Stimulated activated CD4-positive, alpha-beta T cell treated with anti-CD3 and anti-CD28 coated beads, Interleukin-1b, Interleukin-23, amount 100 ng/mL, for 24 hours (primary cell): ENCODE measurements at places on chromosomes 7 and 10.

DNA sequence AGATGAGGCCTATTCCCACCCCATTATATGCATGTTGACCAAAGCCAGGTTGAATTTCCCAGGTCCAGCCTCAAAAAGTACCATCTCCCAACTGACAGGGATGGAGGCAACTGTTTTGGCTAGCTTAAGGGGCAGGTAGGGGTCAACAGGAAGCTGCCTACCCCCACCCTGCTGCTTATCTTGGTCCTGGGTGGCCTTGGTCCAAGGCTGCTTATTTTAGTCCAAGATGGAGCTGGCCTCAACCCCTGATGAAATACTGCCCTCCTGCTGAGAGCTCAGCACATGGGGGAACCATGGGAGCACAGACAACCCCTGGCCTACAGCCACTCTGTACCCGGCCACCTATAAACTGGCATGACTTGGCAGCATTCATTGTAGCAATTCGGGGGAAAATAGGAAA is 23.1 kb downstream of the MYO1G start:
- DNase-seq: no peak

DNA sequence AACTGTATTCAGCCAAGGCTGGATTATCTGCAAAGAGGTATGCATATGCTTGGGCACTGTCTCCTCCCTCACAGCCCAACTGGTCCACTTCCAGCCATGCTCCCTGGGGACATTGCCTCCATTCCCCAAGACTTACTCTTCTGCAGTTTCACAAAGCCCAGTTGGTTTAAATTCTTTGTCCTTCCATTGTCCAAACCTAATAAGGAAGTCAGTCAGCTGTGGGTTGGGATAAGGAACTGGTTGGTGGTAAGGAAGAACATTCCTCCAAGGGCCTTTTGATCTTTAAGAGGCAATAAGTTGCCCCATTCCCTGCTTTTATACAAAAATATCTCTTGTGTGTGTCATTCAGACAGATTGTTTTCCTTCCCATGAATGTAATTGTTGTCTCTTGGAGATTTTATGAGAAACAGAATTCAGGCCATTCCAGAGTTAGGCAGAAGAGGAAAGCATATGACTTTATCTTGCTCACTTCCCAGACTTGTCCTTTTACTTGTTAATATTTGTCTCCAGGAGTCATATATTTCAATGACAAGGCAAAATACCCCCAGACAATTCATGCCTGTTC is 673.7 kb downstream of the SUGCT start:
- no peak for DNase-seq

- DNase-seq: no peak
Observed at GRCh38 chr7:111242141-111242755, 151.3 kb downstream of the LRRN3 start.

DNA sequence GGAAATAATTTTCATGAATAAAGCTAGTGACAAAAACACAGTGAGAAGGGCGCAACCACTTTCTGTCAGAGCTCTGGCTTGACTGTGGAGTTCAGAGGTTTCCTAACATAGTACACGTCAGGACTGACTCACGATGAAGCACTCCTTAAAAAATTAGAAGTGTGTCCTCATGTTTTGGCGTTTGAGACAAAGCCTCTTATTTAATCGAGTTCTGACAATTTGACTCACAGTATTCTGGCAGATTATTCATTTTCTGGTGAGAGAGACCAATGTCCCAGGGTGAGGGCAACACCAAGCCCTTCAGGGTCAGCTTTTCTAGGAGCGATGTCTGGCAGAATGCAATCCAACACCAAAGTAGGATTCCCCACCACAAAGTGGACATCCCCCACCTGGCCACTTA is 108.7 kb downstream of the DIP2C start:
- no peak for DNase-seq

DNA sequence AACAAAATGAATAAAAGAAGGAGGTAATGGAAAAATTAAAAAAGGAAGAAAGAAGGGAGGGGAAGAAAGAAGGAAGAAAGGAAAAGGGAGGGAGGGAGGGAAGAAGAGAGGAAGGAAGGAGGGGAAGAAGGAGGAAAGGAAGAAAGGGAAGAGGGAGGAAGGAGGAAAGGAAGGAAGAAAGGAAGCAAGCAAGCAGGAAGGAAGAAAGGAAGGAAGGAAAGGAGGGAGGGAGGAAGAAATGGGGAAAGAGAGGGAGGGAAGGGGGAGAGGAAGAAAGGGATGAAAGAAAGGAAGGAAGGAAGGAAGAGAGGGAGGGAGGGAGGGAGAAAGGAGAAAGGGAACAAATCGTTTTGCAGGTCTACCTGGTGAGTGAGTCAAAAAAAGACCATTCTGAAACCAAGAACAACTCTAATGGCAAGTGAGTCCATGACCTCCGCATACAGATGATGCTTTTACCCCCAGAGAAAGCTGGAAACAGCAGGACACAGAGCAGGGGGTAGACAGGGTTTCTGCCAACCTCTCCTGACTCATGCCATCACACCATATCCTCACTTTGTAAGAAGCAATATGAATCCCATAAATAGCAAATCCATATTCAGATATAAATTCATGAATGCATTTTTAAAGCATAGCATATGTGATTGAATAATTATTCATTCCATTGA is 1112.9 kb upstream of the AUTS2 start:
- DNase-seq: no peak

- DNase-seq: no peak
Observed at GRCh38 chr7:117011419-117012260, 58.3 kb downstream of the ST7 start.

GRCh38 chr7:12786494-12786893 is 99.1 kb downstream of the ARL4A start:
- no peak for DNase-seq

DNA sequence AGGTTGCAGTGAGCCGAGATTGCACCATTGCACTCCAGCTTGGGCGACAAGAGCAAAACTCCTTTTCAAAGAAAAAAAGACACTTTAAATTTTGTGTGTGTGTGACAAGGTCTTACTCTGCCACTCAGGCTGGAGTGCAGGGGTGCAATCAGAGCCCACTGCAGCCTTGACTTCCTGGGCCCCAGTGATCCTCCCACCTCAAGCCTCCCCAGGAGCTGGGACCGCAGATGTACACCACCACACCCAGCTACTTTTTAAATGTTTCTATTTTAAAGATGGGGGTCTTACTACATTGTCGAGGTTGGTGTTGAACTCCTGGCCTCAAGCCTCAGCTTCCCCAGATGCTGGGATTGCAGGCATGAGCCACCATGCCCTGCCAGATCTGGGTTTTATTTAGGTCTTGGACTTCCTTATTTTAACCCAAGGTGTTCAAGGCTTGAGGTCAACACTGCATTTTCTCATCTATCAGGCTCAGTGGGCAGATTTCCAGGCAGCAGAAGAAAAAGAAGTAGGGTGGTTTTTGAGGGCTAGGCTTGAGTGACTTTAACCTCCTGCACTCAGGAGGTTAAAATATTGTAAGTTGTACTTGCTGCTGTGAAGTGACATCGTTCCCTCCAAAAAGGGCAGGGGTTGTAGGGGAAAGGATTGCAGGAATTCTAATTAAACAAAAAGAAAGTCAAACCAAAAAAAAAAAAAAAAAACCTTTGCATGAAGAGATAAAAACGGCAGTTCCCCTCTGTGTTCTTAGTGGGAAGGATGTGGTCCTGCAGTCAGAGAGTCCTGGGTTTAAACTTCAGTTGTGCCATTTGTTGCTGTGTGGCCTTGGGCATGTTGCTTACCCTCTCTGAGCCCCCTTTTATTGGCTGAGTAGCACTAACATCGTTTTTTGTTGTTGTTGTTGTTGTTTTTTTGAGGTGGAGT is 71.5 kb downstream of the CARD11 start:
- no peak for DNase-seq

- no peak for DNase-seq
Observed at GRCh38 chr10:95461611-95462010, 99.6 kb downstream of the SORBS1 start.

DNA sequence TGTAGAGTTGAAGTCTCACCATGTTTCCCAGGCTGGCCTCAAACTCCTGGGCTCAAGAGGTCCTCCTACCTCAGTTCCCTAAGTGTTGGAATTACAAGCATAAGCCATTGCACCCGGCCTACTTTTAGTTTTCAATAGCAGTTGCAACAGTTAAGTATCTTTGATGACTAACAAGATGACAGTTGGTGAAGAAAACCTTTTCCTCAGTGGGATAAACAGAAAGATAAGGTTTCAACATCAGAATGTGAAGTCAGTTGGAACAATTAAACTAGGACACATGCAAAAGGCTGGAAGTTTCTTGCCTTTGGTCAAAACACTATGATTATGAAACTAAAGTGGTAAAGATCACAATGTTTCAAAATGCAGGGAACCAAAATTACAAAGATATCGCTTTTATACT is 169.2 kb downstream of the ZNF438 start:
- no peak for DNase-seq

DNA sequence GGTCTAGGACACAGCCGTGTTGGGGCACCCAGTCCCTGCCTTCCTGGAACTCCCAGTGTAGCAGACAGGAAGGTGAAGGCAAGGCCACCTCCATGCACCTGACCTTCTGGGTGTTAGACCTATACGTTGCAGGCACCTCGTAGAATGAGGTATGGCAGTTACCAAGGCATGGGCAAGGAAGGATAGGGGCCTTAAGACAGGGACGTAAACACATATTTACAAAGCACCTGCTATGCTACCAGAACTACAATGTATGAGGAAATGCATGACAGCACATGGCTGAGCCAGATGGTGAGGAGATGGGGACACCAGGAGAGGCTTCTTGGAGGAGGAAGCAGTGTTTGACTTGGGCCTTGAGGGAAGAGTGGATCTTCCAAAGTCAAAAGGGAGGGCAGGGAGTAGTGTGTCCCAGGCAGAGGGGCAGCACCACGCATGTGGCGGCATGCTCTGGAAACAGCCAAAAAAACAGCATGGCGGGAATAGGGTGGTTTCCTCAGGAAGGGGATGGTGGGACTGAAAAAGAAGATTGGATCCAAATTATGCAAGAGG is 231.2 kb downstream of the FANK1 start:
- no peak for DNase-seq

DNA sequence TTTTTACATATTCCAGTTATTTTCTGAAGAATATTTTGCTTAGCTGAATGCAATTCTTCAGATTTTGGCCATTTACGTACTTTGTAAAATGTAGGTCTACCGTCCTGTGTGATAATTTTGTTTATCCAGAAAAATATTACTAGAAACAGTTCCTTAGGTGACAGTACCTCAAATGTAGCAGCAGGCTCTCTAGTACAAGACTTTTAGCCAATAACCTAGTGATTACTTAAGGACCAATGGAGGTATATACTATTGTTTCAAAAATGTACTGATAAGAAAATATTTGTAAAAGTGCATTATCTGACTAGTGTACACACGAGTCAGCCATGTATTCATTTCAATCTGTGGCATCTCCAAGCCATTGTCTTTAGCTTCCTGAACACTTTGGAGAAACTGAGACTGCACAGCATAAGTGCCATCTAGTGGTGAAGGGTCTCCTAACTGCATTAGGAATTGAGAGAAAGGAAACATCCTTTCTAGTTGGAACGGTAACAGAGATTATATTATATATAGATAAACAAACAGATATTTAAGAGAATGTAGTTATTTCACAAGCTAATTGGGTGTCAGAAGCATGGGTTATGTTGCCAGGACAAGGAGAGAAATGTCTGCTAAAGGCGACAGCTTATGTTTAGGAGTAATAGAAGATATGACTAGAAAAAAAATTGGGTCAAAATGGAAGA is 23.7 kb downstream of the RTKN2 start:
- DNase-seq: no peak

DNA sequence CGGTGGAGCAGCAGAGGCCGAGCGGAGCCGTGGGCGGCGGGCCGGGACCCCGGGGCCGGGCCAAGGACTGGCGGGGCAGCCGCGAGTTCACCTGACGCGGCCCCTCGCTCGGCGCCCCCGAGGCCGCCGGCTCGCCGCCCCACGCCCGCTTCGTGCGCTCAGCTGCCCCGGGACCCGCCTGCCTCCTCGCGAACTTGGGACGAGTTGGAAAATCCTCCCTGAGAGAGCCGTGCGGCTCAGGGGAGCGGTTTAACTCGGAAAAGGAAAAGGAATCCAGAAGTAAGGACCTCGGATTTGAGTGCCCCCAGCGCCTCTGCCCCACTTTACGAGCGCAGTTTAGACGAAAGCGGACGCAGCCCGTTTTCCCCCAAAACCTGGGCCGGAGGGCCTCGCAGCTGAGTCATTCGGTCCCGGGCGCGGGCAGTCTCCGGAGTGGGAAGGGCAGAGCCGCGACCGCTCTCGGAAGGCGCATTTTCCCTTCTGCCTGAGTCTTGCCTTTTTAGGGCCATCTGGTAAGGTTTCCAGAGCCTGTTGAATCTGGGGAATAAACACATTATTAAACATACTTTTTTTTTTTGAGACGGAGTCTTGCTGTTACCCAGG is 744 bp downstream of the CREM start:
- peak; percentile 39 for DNase-seq

- no peak for DNase-seq
Observed at GRCh38 chr7:108224387-108224786, 94.2 kb upstream of the LAMB4 start.

DNA sequence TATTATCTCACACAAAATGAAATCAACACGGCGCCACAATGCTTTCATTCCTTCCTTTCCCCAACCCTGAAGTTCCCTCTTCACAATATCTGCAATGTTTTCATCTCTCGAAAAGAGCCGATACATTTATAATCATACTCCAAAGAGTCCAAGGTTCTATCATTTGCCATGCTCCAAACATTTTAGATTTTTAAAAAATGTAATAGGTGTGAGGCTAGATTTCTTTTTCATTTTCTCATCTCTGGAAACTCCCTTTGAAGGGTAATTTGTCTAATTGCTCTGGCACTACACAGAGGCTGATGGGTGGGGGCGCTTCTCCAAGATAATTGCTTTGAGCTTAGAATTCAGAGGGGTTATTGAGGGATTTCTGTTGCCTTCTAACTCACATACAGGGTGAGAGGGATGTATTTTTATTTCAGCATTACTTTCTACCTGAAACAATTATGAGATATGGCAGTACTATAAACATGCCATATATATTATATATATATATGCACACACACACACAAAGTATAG is 4.9 kb downstream of the DLX5 start:
- DNase-seq: no peak

DNA sequence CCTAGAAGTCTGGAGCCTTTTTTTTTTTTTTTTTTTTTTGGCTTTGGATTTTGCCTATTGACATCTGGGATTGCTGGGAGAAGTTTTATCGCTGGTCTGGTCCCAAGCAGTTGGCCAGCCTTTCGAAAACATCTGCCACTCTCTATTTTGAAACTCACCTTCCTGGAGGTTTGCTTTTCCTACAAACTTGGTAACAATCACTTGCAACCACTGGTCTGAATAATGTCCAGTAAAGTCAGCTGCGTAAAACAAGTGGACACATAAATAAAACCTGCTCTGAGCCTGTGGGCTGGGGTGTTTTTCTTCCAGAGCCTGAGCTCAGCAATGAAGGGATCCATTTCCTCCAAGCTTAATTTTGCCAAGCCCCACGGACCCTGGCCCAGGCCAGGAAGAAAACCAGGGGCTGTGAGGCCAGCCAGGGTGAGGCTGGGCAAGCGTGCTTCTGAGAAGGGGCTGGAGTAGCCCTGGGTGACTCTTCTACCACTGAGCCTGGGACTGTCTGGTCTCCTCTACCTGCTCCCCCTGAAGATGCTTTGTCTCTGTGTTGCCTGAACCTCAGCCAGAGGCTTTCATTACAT is 202.2 kb downstream of the GFRA1 start:
- no peak for DNase-seq

- DNase-seq: no peak
Observed at GRCh38 chr7:23938937-23939552, 229.0 kb downstream of the STK31 start.

GRCh38 chr10:43249962-43250614 is 16.8 kb downstream of the RASGEF1A start:
- no peak for DNase-seq
